ENCODE measurements at places on chromosomes 6 and 20.

- no peak overlapping the region for H3K27ac ChIP-seq
- H3K36me3 ChIP-seq, result no peaks in the 10 kb centered on the region
- no peaks in the 10 kb centered on the region for H3K27me3 ChIP-seq
- DNase-seq, result peak; percentile 55
Measured at GRCh38 chr20:11686820-11687543, 230.7 kb upstream of the BTBD3 start.

- no peaks in the 10 kb centered on the region for H3K4me1 ChIP-seq
- H3K36me3 ChIP-seq, result no peaks in the 10 kb centered on the region
- no peak overlapping the region for H3K27ac ChIP-seq
- no peak overlapping the region for H3K4me3 ChIP-seq
- H3K27me3 ChIP-seq, result peaks cover 3% of the 10 kb centered on the region
- no peak for DNase-seq
Measured at GRCh38 chr6:70152786-70153185, 150.1 kb downstream of the COL9A1 start.

DNA sequence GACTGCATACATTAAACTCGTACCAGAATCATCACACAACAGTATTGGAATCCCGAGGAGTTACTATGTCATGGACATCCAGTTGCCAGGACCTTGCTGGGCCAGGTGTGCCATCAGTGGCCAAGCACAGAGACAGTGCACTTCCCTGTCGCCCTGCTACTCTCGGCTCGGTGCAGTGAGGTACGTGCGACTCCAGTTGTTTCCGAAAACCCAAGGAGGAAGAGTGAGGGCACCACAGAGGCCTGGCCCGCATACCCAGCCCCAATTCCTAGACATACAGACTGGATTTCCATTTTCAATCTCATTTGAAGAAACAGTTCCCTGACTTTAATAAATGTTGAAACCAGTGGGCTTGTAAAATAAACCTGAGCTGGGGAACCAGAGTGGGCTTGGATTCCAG, 62.5 kb upstream of the AFDN start:
- no peaks in the 10 kb centered on the region for H3K36me3 ChIP-seq
- peaks cover 2% of the 10 kb centered on the region for H3K27me3 ChIP-seq
- H3K27ac ChIP-seq, result no peak overlapping the region
- H3K4me3 ChIP-seq, result no peak overlapping the region

DNA sequence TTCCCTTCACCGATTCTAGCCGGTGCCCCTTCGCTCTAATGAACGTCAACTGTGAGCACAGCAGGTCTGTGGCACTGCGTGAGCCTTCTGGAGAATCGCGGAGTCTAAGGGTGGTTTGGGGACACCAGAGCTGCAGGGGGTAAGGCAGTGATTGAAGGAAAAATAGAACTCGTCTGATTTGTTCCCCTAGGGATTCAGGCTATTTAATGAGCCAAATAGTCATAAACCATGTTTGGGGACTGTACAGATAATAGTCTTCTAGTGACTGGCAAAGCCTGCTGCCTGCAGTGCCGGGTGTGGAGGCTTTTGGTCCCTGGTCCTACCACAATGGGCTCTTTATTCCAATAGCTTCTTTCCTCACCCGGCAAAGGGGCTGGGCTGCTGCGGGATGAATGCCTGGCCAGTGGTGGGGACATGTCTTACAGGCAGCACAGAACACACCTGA, 11.1 kb upstream of the NTSR1 start:
- no peaks in the 10 kb centered on the region for H3K4me1 ChIP-seq
- H3K36me3 ChIP-seq, result no peaks in the 10 kb centered on the region
- no peak overlapping the region for H3K27ac ChIP-seq
- DNase-seq, result peak; percentile 79
- no peak overlapping the region for H3K4me3 ChIP-seq

- H3K4me1 ChIP-seq, result no peaks in the 10 kb centered on the region
- no peak overlapping the region for H3K27ac ChIP-seq
- no peak overlapping the region for H3K4me3 ChIP-seq
- H3K27me3 ChIP-seq, result no peaks in the 10 kb centered on the region
- no peaks in the 10 kb centered on the region for H3K36me3 ChIP-seq
Measured at GRCh38 chr6:162123797-162124196, 603.8 kb downstream of the PRKN start.

- DNase-seq, result no peak
- H3K27me3 ChIP-seq, result no peaks in the 10 kb centered on the region
- no peaks in the 10 kb centered on the region for H3K4me1 ChIP-seq
- H3K4me3 ChIP-seq, result no peak overlapping the region
Measured at GRCh38 chr20:20743511-20744169, 31.2 kb upstream of the RALGAPA2 start.

DNA sequence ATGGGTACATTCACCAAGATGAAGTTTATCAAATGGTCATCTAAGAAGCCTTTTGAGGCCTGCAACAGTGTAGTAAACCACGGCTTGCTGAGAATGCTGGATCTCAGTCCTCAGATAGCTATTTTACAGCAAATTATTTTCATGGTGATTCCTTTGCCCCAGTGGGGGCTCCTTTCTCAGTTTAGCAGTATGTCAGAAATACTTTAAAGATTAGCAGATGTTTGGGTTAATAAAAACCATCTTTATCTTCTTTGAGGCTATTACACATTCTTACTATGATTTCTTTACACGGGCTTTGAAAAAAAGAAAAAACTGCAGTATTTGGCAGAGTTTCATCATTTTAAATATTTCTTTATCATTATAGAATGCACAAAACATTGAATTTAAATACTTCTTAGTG, 10.7 kb downstream of the MYLIP start:
- no peaks in the 10 kb centered on the region for H3K27me3 ChIP-seq
- H3K27ac ChIP-seq, result no peak overlapping the region
- no peak overlapping the region for H3K4me3 ChIP-seq
- H3K36me3 ChIP-seq, result peaks cover 31% of the 10 kb centered on the region
- peaks cover 17% of the 10 kb centered on the region for H3K4me1 ChIP-seq

DNA sequence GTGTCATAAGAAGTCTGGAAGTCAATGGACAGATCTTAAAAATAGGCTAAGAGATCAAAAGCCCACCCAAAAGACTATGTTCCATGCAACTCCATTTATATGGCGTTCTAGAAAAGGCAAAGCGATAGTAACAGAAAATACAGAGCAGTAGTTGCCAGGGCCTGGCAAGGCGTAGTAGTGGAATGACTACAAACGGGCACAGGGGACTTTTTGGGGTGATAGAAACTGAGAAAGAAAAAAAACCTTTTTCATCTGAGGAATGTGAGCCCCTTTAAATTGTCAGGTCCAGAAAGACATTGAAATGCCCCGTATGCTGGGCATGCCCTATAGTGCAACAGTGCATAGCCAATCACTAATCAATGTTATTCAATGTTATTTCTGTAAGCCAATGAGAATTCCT, 47.2 kb upstream of the FAM50B start:
- H3K4me3 ChIP-seq, result no peak overlapping the region
- no peak for DNase-seq
- no peaks in the 10 kb centered on the region for H3K27me3 ChIP-seq
- H3K4me1 ChIP-seq, result peaks cover 43% of the 10 kb centered on the region
- peak overlapping the region; percentile 97 for H3K27ac ChIP-seq

DNA sequence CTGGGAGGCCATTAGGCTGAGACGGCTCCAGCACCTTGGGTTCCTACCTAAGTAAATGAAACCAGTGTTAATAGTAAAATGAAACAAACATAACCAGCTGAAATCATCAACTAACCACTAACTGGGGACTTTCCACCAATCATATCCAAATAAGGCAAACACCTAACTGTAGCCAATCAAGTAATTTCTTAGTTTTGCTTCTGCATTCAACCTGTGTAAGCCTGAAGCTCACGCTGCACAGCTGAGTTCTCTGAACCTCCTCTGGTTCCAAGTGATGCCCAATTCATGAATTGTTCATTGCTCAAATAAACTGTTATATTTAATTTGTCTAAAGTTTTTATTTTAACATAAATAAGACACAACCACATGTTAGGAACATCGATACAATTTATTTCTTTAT, 22.5 kb downstream of the KLHL32 start:
- H3K27me3 ChIP-seq, result peaks cover 40% of the 10 kb centered on the region
- no peaks in the 10 kb centered on the region for H3K36me3 ChIP-seq
- DNase-seq, result no peak
- no peaks in the 10 kb centered on the region for H3K4me1 ChIP-seq

GRCh38 chr6:150881911-150882481, 16.5 kb downstream of the MTHFD1L start:
- H3K36me3 ChIP-seq, result peaks cover 91% of the 10 kb centered on the region
- peak overlapping the region; percentile 81 for H3K27ac ChIP-seq
- peak; percentile 69 for DNase-seq
- H3K4me3 ChIP-seq, result no peak overlapping the region
- H3K4me1 ChIP-seq, result peaks cover 25% of the 10 kb centered on the region

- H3K36me3 ChIP-seq, result no peaks in the 10 kb centered on the region
- peak; percentile 55 for DNase-seq
- H3K27me3 ChIP-seq, result no peaks in the 10 kb centered on the region
- H3K4me3 ChIP-seq, result no peak overlapping the region
- no peak overlapping the region for H3K27ac ChIP-seq
Measured at GRCh38 chr20:44594730-44595129, 12.4 kb downstream of the PKIG start.

DNA sequence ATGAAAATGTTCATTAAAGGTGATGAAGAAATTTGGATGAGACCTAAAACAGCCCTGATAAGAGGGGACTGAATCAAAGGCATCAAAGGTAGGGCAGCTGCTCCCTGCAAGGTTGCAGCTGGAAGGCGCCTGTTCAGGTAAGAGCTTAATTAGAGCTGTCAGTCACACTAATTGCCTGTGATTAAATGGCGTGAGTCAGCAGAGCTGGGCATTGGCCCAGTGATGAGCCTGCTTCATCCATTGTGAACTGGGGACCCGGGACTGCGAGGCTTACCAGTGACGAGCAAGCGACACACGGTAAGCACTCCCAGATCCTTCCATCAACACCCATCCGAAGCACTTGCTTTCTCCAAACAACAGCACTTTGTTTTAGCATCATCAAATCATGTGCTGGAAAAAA, 621.5 kb upstream of the CDH4 start:
- no peak overlapping the region for H3K4me3 ChIP-seq
- H3K27me3 ChIP-seq, result peaks cover 93% of the 10 kb centered on the region
- no peak for DNase-seq
- H3K4me1 ChIP-seq, result no peaks in the 10 kb centered on the region
- H3K27ac ChIP-seq, result no peak overlapping the region

DNA sequence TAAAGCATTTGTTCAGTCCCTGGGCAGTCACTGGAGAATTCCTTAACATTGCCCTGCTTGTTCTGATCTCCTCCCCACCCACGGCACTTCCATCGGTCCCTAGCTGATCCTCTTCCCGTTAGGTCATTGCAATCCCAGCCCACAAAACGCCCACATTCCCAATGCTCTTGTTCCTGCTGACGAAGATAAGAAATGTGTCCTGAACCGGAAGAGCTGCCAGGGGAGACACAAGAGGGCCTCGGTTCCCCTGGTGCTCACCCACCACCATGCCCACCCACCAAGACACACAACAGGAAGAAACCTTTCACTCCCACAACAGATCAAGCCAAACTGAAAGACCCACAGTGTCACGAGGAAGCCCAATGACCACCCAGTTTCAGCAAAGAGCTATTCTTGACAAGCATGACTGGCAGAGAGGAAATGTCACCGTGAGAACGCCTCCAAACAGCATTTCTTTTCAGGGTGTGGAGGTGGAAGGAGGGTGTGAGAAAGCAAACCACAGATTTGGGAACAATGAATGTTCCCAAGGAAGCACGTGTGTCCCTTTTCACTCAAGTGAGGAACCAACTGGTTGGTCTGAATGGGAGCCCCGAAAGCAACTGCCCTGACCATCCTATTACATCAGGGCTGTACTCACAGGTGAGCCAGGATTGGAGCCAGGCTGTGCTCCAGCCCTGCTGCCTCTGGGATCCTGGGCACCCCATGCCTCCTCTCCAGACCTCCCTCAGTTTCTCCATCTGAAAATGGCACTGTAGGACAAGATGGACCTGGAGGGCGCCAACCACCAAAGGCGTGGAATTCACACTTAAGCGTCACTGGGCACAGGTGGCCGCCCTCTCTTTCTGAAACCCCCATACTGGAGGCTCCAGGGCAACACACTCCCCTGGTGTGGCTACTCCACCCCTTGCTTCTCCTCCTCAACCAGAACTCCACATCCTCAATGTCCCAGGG, 97.5 kb downstream of the ZMYND8 start:
- no peak for DNase-seq
- H3K27me3 ChIP-seq, result no peaks in the 10 kb centered on the region

GRCh38 chr6:137237413-137238170, 18.4 kb upstream of the IFNGR1 start:
- H3K27ac ChIP-seq, result peak overlapping the region; percentile 58
- DNase-seq, result peak; percentile 71
- no peaks in the 10 kb centered on the region for H3K36me3 ChIP-seq

GRCh38 chr6:37407948-37408347, 25.1 kb upstream of the CMTR1 start:
- no peaks in the 10 kb centered on the region for H3K36me3 ChIP-seq
- no peaks in the 10 kb centered on the region for H3K27me3 ChIP-seq
- no peak overlapping the region for H3K4me3 ChIP-seq
- no peak for DNase-seq
- no peak overlapping the region for H3K27ac ChIP-seq

- DNase-seq, result no peak
- no peaks in the 10 kb centered on the region for H3K27me3 ChIP-seq
- no peak overlapping the region for H3K4me3 ChIP-seq
- no peak overlapping the region for H3K27ac ChIP-seq
- no peaks in the 10 kb centered on the region for H3K4me1 ChIP-seq
Measured at GRCh38 chr6:147752689-147753403, 244.4 kb downstream of the SAMD5 start.

DNA sequence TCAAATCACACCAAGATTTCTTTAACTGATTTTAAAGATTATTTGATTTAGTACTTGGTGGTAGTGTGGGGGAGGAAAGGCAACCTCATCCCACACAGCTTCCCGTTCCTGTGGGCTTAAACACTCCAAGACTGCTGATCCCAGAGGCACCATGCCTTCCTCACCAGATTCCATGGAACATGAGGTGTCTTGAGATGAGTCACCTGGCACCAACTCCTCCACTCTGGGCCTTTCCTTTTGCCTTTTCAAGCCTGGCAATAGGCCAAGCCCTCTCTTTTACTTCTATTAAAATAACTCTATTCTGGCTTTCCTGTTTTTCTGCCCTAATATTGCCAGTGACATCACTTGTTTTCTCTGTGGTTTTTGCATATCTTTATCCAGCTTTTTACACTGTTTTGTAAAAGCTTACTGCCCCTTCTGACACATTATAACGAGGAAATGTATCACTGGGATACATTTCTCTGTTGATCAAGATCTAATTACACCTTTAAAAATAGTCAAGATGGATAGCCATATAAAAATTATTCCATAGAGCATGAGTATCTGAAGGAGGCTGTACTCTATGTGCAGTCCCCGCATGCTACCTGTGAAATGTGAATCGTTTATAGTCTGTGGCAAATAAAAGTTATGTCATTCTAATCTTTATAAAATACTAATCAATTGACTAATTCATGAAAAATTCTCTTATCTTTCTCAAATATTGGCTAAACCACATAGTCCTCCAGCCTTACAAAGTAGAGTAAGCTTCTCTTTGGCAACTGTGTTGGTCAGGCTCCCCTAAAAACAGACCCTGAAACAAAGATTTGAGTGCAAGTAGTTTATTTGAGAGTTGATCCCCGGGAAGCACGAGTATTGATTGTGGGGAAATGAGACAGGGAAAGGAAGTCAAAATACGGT, 257.8 kb upstream of the KCNQ5 start:
- H3K27ac ChIP-seq, result peak overlapping the region; percentile 39
- H3K4me1 ChIP-seq, result peaks cover 12% of the 10 kb centered on the region
- no peak overlapping the region for H3K4me3 ChIP-seq
